ENCODE measurements at places on chromosomes 3 and 15. TPM values are rescaled to one million over a fixed set of nuclear protein-coding genes. Genes with fewer than 3 reads are reported as not detected.

DNA sequence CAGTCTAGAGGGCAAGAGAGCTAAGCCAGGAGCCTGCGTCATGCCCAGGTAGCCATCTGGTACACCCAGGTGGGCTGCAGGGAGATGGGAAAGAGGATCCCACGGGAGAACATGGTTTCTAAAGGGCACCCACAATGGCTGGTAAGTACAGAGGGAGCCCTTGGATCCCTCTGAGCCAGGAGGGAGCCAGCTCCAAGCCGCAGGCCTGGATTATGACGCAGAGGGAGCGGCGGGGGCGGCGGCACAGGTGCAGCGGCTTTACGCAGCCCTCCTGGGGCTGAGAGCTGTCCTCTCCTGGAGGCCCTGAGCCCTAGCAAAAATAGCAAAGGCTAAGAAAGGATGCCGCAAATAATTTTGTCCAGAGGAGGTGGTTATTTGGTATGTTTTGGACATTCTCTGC lies 2.8 kb downstream of the CAV3 start:
- no peak for DNase-seq

GRCh38 chr3:134145183-134145582 lies 105.5 kb downstream of the RYK start:
- no peak for DNase-seq

GRCh38 chr3:7800006-7800780 lies 701.4 kb upstream of the LMCD1 start:
- no peak for DNase-seq

GRCh38 chr3:39280571-39280970 lies 735 bp upstream of the CX3CR1 start:
- no peak for DNase-seq

GRCh38 chr3:185362850-185363661 lies at the start of gene MAP3K13:
TSS of gene MAP3K13 (plus strand) at chr3:185363136. CDS start at chr3:185428582, 65,446 bp downstream.
- DNase-seq: peak; percentile 57

- no peak for DNase-seq
Observed at GRCh38 chr3:71532639-71533395, 50.7 kb downstream of the FOXP1 start.

CLDN11 gene
- 2.0 TPM for total RNA-seq

CPN2 gene
- total RNA-seq: not detected

CKMT1A gene
- total RNA-seq: 4.9 TPM

PPP1R14D gene
- not detected for total RNA-seq

CCR8 gene
- not detected for total RNA-seq

ARRDC4 gene
- 14.2 TPM for total RNA-seq
